AG04450 (cell line): ENCODE measurements at places on chromosomes 3 and 15.

GRCh38 chr3:124217542-124217941, 225.6 kb upstream of the ROPN1 start:
- peak; percentile 44 for DNase-seq

GRCh38 chr3:123682302-123682701, 97.4 kb upstream of the HACD2 start:
- no peak for DNase-seq

DNA sequence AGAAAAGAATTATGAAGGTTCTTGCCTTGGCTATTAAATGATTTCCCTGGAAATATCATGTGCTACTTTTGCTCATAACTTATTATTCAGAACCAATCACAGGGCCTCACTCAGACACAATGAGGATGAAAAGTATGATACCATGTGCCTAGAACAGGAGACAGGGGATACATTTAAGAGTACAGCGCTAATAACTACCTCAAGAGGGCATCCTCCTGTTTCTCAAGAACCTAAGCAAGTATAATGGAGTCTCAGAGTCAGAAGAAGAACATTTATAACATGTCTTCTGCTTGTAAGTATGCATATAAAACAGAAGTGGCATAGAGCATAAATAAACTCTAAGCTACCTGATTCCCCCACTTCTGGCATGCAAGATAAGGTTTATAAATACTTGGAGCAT, 125.4 kb upstream of the MME start:
- peak; percentile 13 for DNase-seq

GRCh38 chr15:74291101-74292071, 55.3 kb downstream of the CCDC33 start:
- peak; percentile 21 for DNase-seq

- DNase-seq: no peak
Observed at GRCh38 chr3:157844216-157844615, 262.0 kb downstream of the SHOX2 start.

DNA sequence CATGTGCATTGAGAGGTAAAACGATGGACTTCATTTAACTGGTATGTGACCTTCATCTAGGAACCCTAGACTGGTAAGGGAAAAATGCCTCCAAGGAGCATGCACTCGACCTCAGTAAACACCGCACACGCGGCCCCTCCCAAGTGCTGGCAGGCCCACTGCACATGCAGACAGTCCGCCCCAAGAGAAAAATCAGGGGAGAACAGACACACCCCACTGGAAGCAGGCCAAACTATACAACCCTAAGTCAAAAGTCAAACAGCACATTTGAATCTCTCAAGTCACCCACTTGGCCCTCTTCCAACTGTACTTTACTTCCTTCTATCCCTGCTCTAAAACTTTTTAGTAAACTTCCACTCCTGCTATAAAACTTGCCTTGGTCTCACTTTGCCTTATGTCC, 250.1 kb upstream of the HES1 start:
- no peak for DNase-seq

DNA sequence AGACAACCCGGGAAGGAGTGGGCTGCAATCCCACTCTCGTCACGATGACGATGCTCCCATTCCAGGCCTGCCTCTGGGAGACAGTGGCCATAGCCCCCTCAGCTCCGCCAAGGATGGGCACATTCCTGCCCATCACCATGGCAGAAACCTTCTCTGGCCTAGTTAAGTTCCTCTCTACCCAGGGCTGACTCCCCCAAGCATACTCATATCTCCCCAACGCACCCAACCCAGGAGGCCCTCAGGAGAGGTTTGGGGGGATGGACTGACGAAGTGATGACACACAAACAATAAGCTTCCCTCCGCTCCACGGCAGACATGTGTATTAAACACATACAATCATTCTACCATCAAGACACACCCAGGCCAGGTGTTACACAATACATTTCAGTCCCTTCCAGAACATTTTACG, 60.1 kb downstream of the VGLL4 start:
- DNase-seq: no peak

- no peak for DNase-seq
Observed at GRCh38 chr3:101381809-101382208, 61.4 kb upstream of the IMPG2 start.

DNA sequence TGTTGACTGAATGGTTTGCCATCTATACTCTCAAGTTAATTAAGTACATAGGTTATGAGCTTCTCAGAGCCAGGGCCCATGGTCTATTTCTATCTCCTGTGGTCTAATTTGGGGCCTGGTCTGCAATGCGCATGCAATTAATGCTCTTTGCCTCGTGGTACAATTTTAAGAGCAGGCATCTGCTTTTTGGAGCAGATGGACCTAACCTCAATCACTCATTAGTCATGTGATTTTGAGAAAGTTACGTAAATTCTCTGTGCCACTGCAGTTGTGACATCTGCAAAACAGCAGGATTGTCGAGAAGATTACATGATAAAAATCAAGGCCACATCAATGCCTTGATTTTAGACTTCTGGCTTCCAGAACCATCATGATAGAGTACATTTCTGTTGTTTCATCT, 543.7 kb upstream of the ADAMTS9 start:
- DNase-seq: no peak

GRCh38 chr15:81923561-81924350, 122.1 kb downstream of the MEX3B start:
- no peak for DNase-seq

GRCh38 chr3:125057186-125057850, 1.5 kb upstream of the HEG1 start:
- DNase-seq: peak; percentile 77

DNA sequence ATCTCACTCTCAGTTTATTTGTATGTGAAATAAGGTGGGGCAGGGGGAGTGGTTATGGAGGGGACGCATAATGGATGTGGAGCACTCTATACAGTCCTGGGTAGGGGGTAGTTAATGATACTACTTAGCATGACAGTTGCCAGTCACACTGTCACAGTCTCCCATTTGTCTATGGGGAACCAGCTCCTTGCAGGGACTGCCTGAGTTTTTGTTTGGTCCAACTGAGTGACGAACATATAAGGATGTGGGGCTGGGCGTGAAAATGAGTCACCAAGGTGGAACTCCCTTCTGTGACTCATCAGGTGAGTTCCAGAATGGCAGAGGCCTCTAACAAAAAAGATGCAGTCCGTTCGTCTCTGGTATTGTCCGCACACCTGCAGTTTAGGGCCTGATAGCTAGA, 235.3 kb upstream of the ST8SIA2 start:
- DNase-seq: no peak

GRCh38 chr3:187740421-187741399, 4.6 kb downstream of the BCL6 start:
- no peak for DNase-seq

DNA sequence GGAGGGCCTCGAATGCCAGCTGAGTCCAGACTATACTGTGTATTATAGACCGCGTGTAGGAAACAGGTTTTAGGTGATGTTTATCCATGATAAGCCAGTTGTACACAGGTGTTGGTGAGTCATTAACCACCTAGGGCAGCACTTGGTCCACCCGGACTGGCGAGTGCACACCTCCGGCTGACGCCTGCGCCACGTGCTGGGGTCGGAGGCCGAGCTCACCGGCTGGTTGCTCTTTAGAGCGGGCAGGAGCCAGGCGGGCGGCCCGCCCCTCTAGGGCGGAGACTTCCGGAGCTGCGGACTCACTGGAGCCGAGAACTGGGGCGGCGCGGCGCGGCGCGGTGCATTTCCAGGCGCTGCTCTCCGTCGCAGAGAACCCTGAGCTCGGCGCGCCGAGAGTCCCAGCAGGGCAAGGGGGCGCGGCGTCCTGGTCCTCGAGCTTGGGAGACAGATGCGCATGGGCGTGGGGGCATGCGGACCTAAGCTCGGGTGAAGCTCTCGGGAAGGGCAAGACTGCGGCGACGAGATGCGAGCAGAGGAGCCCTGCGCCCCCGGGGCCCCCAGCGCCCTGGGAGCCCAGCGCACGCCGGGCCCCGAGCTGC, at the start of gene ESYT3:
ESYT3 (plus strand) TSS at position 341 of the 599 bp plus-strand sequence; CDS start at position 524, 183 bp downstream.
- no peak for DNase-seq

GRCh38 chr15:42159381-42160015, 3.1 kb upstream of the PLA2G4F start:
- no peak for DNase-seq

- DNase-seq: no peak
Observed at GRCh38 chr15:50234764-50235163, 30.8 kb downstream of the HDC start.

DNA sequence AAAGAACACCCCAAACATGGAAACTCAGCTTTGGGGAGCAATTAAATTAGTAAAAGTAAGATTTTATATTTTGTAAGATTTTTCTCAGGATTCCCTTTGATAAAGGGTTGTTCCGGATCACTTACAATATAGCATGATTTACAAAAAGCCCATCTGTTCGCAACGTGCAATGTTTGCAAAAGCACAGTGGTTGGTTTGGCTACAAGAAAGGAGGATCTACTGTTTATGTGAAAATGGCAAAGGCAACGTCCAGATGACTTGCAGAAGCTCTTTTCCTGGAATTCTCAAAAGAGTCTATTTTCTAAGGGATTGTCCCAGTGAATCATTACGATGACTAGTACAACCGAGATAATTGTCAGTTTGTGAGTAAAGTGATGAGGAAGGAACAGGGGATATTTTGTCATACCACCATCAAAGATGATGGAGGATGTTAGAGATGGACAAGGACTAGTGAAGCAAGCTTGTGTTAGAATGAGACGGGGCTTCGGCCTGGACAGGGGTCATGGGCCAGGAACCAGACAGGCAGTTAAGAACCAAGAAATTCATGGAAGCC, 71.6 kb downstream of the CRYGS start:
- no peak for DNase-seq

GRCh38 chr3:198106265-198106664, 146.2 kb downstream of the LMLN start:
- no peak for DNase-seq

DNA sequence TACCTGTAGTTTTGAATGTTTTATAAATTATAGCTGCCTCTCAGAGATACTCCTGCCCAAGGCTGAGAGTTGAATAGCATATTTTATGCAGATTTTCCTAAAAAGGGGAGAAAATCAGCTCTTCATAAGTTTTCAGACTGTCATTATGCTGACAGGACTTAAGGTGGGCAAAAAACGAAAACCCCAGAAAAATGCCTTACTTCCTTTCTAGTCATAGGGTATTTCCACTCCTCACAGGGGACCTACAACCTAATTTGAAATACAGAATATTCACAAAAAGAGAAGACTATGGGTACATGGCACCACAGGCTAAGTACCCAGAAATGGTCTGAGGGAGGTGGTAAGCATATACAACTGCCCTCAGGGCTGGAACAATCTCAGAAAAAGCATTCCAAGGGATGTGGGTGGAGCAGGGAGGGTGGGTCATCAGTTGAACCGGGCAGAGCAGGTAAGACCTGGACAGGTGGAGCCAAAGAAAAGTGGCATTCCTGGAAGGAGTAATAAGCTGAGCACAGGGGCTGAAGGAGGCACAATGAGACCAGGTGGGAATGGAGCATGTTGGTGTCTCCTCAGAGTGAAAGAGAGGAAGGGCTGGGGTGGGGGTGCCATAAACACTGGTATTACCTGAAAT, 10.6 kb upstream of the OXSR1 start:
- DNase-seq: no peak

DNA sequence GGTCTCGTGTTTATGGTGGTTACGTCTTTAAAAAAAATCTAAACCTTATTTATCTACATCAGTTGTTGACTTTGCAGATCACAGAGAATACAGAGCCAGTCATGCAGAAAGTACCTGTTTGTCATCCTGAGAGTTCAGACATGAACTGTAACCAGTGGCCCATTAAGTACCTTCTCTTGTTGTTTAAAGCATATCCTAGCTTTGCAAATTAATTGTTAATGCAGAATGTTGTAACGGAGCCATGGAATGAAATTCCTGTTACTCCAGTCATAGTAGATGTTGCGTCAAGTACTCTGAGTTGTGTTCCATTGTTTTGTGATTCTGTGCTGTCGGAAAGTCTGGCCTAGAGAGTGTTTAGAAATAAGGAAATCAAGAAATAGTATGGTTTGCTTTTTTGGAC, 205.2 kb downstream of the RBMS3 start:
- peak; percentile 15 for DNase-seq

- DNase-seq: no peak
Observed at GRCh38 chr3:1117843-1118473, 25.1 kb downstream of the CNTN6 start.

- no peak for DNase-seq
Observed at GRCh38 chr3:131250466-131250865, 131.1 kb upstream of the NUDT16 start.

- DNase-seq: no peak
Observed at GRCh38 chr15:39416258-39416657, 164.6 kb upstream of the THBS1 start.

DNA sequence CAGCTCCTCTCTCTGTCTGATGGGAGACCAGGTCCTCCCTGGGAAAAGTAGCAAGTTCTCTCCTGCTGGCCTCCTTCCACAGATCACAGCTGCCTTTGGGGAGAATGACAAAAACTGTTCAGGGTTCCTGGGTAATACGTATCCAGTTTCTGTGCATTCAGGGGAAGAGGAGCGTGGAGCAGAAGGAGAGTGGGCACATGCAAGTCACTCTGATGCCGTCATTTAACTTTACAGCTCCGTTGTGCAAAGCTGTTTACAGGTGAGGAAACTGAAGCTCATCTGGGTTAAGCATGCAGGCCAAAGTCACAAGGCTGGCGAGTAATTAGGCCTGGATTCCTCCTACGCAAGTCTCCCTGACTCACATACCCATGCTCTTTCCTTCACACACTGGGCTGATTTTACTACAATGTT, 7.5 kb upstream of the TM4SF1 start:
- DNase-seq: peak; percentile 61

- DNase-seq: no peak
Observed at GRCh38 chr3:118526758-118527513, 507.7 kb downstream of the IGSF11 start.

GRCh38 chr3:133295199-133295901, 104.5 kb upstream of the BFSP2 start:
- peak; percentile 23 for DNase-seq
